ENCODE measurements at places on chromosomes 11 and 22.

DNA sequence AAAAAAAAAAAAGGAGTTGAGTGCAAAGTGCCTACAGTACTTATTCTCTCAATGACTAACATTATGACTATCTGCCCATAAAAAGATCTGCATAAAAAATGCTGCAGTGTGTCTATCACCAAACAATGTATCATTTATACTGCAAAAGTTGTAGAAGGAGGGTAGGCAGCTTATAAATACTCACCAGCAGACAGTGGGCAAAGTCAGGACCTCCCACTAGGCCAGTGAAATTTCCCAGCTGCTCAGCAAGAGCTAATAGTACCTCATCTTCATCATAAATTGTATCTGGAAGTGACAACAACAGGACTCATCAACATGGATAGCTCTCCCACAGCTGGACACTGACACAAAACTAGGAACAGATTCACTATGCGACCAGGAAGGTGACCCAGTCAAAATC lies 1.6 kb downstream of the PPP2R1B start:
- DNase-seq, result no peak

- no peak for DNase-seq
Observed at GRCh38 chr11:30485756-30486155, 100.4 kb downstream of the MPPED2 start.

GRCh38 chr22:39913886-39914285 lies 13.0 kb downstream of the GRAP2 start:
- DNase-seq, result no peak

DNA sequence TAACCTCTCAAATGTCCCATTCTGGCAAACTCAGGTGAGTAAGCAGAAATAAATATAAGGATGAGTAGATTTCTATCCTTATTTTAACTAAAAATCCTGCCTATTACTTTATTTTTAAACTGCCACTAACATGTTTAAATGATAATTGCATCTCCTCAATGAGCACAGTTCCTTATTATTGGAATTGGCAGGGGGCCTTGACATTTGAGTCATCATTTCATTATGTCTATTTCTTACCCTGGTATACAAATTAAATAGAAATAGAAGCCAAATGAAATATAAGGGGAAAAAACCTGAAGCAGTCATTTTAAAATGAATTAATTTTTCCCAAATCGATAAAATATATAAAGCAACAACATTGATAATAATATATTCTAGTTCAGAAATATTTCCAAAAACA lies 81.2 kb downstream of the GUCY1A2 start:
- no peak for DNase-seq

GRCh38 chr11:33471541-33471940 lies 214.4 kb downstream of the HIPK3 start:
- DNase-seq, result no peak

DNA sequence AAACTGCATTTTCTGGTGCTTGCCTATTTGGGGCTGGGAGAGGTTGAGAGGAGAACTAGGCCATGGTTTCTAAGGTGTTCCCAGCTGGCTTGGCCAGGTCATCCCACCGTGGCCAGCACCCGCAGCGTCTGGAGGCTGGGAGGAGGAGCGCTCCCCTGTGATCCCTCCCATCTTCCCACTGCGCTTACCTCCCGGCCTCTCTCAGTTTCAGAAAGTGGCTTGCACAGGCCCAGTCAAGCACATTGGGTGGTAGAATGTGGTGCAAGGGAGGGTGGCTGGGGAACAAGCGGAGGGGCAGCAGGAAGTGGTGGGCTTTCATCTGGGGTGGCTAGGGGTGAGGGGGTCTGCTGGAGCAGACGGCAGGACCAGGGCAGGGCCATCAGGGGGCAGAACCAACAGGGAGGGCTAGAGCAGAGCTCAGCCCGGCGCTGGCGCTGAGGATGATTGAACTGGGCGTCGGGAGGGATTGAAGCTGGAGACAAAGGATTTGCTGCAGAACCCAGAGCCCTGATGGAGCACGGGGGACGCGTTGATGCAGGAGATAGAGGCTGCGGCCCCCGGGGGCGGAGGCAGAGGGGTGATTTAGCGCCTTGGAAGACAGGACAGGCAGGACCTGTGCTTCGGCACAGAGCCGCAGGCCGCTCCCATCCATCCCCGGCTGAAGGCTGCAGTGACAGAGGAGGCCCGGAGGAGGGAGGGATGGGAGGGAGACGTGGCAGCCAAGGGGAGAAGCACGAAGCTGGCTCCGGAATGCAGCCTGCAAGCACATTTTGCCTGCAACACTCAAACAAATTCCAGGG lies 76.0 kb downstream of the TRIM29 start:
- peak; percentile 74 for DNase-seq

DNA sequence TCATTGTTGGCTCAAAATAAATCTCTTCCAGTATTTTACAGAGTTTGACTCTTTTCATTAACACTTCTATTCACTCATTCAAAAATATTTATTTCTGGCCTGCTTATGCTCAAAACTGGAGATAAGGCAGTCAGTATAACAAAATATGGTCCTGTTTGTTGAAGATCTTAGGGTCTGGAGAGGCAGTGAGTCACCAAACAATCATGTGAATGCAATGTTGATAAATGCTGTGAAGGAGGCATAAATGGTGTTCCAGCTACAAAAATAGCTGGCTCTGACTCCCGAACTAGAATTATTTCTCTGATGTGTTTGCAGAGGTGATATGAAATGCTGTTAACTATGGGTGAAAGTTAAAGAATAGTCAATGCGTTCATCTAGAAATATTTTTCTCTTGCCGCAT lies 390.6 kb downstream of the AASDHPPT start:
- no peak for DNase-seq

GRCh38 chr11:134052988-134053945 lies 15.6 kb upstream of the JAM3 start:
- DNase-seq, result no peak

DNA sequence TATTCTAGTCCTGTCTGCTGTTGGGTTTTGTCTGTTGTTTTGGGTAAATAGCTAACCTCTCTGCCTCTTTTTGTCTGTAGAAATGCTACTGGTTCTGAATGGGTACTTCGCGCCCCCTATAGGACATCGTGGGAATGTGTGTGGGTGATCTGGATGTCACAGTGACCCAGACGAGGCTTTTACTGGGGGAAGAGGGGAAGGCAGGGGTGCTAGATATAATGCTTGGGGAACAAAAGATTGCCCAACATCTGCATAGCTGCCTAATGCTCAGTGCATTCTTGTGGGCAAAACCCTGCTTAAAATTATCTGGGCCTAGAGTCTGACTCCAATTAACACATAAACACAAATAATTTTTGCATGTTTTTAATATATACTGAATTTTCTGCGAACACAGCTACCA lies 57.7 kb downstream of the BMAL1 start:
- DNase-seq, result peak; percentile 77

DNA sequence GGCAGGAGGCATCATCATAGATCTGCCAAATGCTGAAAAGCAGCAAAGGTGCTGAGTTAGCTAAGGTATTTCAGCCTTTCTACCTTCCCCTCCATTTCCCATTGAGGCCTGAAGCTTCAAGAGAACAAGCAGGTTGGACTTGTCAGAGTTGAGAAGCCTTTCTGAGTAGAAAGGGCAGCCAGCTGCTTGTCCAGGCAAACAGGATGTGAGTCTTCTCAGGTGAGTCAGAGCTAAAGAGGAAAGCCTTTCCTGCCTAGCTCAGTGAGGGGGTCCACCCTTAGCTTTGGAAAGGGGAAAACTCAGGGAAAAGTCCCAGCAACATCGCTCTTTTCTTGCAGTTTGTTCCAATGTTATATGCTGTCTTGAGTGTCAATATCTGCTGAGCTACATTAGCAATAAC lies 13.2 kb upstream of the MPZL2 start:
- DNase-seq, result no peak

GRCh38 chr11:62245271-62245753 lies 3.3 kb downstream of the SCGB1D2 start:
- DNase-seq, result peak; percentile 76

DNA sequence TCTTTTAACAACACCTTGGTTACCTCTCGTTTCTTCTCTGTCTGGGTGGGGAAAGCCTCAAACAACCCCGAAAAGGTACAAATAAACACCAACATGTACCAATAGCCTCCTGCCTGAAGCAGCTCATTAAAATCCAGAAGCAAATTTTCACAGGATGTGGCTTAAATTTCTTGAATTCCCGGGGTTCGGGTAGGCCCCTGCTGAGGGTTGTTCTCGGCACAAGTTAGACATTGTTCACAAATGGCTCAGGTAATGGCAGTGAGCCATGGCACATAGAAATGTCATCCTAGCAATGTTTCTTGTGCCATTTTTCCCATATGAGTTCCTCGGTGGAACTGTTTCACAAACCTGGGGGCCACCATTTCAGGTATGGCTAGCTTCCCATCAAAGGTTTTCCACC lies 19.7 kb upstream of the GLYATL1 start:
- DNase-seq, result no peak

- DNase-seq, result no peak
Observed at GRCh38 chr11:104286129-104286528, 122.2 kb upstream of the PDGFD start.

DNA sequence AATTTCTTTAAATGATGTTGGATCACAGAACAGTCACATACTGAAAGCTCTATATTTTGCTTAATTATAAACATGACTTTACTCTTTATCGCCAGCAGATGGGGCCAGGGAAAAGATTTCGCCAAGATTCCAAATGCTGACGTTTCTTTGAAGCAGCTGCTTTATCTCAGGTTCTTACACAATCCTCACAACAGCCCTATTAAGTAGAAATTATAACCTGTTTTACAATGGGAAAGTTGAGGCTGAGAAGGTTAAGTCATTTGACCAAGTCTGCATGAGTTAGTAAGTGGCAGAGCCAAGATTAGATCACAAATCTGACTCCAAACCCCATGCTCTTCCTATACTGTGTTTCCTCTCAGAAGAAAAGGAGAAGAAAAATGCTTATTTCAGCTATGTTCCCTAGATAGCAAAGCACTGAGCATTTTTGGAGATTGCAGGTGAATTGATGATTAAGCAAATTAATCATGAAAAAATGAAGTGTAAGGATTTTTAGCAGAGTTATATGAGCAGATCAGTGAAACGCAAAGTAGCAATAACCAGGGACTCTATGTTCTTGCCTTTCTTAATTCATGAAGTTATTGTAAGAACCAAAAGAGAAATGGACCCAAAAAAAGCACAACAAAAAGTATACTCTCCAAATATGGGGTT lies 79.0 kb downstream of the AASDHPPT start:
- no peak for DNase-seq

- no peak for DNase-seq
Observed at GRCh38 chr11:109654091-109654490, 232.1 kb downstream of the C11orf87 start.

- no peak for DNase-seq
Observed at GRCh38 chr11:111391328-111392124, 12.5 kb upstream of the POU2AF1 start.

Measured in H9 (cell line).